ENCODE measurements at places on chromosomes 16 and 17. TPM values are rescaled to one million over a fixed set of nuclear protein-coding genes. Genes with fewer than 3 reads are reported as not detected.

The RCVRN gene
- 0.26 TPM for total RNA-seq

DNA sequence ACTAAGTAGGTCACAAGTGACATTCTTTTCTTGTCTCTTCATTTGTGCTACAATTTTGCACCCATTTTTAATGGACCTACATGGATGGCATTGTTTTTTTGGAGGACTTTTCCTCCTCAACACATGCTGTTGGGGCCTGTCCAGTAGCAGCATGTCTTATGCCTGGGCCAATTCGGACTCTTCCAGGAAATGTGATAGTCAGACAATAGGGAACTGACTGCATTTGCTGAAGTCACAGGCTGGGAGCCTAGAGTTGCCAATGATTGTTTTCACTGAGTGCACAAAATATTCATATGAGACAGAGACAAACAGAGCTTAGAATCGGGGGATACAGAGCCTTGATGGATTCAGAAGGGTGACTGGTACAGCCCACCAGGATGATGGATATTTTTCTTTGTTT, 867.3 kb upstream of the GOT2 start:
- no peak for ATAC-seq

The MARCHF10 gene
- 2.4 TPM for total RNA-seq

The CFAP97D1 gene
- 0.07 TPM for total RNA-seq

The SSTR5 gene
- total RNA-seq, result not detected

The KRTAP9-8 gene
- total RNA-seq, result not detected

- no peak for ATAC-seq
Observed at GRCh38 chr16:58013201-58013956, 12.2 kb downstream of the USB1 start.

The MEOX1 gene
- total RNA-seq, result 0.24 TPM

Measured in motor neuron (in vitro differentiated cells).